ENCODE measurements at places on chromosomes 2 and 18. TPM values are rescaled to one million over a fixed set of nuclear protein-coding genes. Genes with fewer than 3 reads are reported as not detected.

FAM124B gene
- total RNA-seq: 0.24 TPM

LBH gene
- 215 TPM for total RNA-seq

HJURP gene
- 2.6 TPM for total RNA-seq

ANKRD30B gene
- total RNA-seq: 0.24 TPM

FAM110C gene
- under 0.01 TPM for total RNA-seq

ANKRD30BL gene
- not detected for total RNA-seq

RASGRP3 gene
- total RNA-seq: 26.9 TPM

AGXT gene
- not detected for total RNA-seq

MC5R gene
- total RNA-seq: not detected

RBKS gene
- 1.3 TPM for total RNA-seq

DPP10 gene
- total RNA-seq: not detected

C2orf74 gene
- 6.8 TPM for total RNA-seq

SERPINB3 gene
- not detected for total RNA-seq

LHCGR gene
- total RNA-seq: not detected

LONRF2 gene
- not detected for total RNA-seq

NEU2 gene
- not detected for total RNA-seq

WDFY1 gene
- total RNA-seq: 128 TPM

CYS1 gene
- 14.2 TPM for total RNA-seq

RAB6D gene
- total RNA-seq: under 0.01 TPM

DAW1 gene
- total RNA-seq: not detected

GALNT3 gene
- total RNA-seq: 3.4 TPM

CYP27A1 gene
- total RNA-seq: 35.2 TPM

CAPN10 gene
- 23.5 TPM for total RNA-seq

KCNG2 gene
- total RNA-seq: not detected

DYNAP gene
- not detected for total RNA-seq

HNRNPLL gene
- 32.8 TPM for total RNA-seq

Data from hair follicle dermal papilla cell (primary cell).